CD4-positive, CD25-positive, alpha-beta regulatory T cell (primary cell): ENCODE measurements at places on chromosomes 2 and 18. TPM values are rescaled to one million over a fixed set of nuclear protein-coding genes. Genes with fewer than 3 reads are reported as not detected.

IMPACT gene
- total RNA-seq = 12.2 TPM

CRYBA2 gene
- total RNA-seq = not detected

GRCh38 chr2:112731479-112731878 is 10.7 kb downstream of the NT5DC4 start:
- no peak for DNase-seq

BOLL gene
- total RNA-seq = not detected

DNA sequence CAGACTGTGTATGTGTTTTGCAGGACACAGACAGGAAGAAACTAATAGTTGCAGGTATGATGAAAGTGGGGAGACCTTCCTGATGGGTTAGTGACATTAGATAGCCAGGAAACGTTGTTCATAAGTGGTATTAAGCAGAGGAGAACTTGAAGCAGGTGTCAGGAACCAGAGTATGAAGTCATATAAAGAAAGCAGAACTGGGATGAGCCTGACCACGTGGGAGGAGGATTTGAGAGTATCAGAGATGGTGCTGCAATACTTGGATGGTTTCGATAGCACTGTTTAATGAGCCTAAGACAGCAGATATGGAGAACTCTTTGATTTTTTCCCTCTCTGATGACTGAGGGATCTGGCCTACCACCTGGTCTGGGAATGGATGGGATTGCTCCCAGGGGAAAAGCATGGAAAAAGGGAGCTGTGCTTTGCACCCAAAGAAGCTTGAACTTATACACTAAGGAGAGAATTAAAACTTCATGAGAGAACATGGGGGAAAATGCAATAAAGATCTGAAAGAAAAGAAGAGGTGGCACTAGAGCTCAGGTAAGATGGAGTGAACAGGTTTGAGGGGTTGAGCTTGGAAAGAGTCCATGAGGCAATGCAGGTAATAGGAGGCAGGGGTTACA is 226.0 kb upstream of the LRRTM1 start:
- DNase-seq = no peak

DNA sequence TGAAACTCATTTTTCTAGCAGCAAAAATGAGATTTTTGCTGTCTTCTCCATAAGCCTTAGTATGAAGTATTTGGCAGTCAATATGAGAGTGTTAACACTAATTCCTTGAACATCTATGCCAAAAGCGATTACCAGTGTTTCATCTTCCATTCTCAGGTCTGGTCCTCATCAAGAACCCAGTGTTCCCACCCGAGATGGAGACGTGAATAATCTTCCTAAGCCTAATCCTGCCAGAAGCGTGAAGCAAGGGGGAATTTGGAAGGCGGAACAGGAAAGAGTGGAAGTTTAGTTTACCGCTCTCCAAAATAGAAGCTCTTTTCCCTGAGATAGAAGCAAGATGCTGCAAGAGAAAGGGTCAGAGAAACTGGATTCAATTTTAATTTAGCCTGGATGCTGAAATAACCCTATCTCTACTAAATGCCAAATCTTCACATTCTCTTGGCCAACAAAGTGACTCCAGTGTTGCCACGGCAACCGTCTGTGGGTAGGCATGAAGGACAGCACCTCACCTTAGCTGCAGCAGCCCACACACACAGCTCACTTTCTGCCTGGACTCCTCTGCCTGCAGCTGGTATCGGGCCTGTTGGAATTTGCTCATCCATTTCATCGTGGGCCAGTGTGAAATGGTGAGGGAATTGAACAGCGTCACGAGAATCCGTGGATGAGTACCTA is 711.1 kb downstream of the CBLN2 start:
- DNase-seq = no peak

GRCh38 chr2:67095121-67095520 is 302.0 kb upstream of the ETAA1 start:
- DNase-seq = no peak

SRSF7 gene
- 584 TPM for total RNA-seq

CFAP65 gene
- total RNA-seq = not detected

- DNase-seq = no peak
These were observed 64.7 kb downstream of the GYPC start for GRCh38 chr2:126720638-126721037.

DNA sequence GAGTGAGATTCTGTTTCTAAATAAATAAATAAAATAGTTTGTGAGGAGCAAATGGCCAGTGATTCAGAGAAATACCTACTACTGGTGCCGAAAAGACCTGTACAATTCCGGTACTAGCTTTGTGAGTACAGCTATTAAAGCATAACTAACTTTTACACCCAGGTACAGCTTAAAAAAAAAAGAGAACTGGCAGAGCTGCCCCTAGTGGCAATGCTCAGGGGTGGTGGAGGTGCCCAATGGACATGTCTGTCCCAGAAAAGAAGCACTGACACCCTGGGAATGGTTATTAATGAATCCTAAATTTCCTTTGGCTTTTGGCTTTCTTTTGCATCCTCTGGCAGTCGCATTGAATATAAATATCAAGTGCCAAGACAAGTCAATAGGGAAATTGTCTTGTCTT is 87.0 kb downstream of the LIPG start:
- DNase-seq = no peak

DNA sequence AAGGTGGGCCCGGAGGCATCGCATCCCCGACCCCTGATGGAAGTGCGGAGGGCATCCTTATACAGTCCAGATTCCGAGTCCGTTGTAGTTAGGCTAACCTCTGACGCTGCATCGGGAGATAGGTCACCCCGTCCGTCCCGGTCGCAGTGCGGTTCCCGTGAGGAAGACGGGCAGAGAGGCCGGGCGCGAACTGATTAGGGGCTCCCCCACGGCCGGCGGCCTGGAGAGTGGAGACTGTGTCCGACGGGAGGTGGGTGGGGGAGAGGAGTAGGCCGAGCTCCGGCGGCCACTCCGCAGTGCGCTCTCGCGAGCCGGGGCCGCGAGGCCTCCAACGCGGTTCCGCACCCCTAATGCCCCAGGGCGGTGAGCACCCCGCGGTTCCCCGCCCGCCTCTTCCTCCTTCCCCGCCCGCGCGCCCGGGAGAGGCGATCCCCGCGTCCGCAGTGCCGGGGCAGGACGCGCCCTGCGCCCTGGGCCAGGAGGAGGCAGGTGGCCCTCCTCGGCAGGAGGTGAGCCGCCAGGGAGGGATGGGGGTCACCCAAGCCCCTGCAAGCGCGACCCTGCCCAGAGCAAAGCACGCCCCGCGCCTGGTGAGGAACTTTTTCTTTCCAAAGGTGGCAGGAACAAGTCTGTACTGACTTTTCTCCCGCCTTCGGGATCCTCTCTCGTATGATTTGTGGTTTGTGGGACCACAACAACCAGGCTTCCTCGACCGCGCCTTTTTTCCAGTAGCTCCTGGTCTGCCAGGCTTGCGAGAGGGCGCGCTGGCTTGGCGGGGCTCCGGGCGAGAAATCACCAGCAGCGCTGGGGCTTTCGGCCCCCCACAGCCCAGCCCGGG is 1.4 kb upstream of the SP5 start:
- DNase-seq = no peak

- no peak for DNase-seq
These were observed 24.0 kb upstream of the B3GNT7 start for GRCh38 chr2:231371430-231372054.

- DNase-seq = no peak
These were observed 10.3 kb upstream of the SCG2 start for GRCh38 chr2:223612501-223612900.

DNA sequence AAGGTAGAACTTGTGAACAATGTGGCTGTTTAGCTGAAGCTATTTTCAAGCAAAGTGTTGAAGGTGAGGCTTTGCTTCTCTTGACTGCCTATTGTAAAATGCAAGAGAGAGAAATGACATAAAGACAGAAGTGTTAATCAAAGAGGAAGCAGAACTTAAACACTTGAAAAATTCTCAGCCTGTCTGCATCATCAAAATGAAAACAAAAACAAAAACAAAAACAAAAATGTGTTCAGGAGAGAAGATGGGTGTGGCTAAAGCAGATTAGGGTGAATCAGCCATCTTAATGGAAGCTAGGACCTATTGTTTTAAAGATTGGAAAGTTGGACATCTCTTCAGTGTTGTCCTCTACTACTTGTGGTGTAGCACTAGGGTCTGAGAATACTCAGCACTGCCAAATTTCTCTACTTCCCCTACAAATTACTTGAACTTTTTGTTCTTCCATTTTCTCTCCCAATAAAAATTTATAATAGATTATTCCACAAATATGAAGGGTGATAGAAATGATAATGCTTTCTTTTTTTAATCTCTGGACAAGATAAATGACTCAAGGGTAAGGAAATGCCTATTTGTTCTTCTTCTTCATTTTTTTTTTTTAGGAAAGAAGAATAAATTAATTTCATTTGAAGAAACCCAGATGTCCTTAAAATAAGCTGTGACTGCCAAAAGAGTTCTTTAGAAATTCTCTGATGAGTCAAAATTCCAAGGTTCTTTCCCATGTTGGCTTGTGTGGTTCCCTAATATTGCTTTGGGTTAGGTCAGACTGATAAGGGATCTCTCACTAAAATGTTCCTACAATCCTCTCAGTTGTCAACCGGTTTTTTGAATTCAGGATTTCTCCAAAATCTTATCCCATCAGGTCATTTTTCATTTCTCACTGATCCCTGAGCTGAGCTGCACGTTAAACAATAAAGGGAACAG is 571.2 kb upstream of the ZEB2 start:
- no peak for DNase-seq

GLS gene
- total RNA-seq = 301 TPM

DNA sequence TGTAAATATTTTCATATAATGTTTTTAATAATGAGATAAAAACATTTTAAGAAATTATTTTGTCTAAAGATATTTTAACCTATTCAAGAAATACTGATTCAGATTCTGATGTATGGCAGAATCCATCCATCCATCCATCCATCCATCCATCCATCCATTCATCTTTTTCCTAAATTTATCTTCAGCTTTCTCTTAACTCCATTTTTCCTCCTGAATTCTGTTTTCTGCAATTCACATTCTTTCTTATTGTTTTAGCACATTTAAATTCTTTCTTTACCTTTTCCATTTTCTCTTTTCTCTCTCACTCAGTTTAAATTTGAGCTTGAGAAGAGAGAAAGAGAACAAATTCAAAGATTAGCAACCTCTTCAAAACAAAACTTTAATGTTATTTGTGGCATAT is 3.6 kb downstream of the LRP1B start:
- no peak for DNase-seq

DNA sequence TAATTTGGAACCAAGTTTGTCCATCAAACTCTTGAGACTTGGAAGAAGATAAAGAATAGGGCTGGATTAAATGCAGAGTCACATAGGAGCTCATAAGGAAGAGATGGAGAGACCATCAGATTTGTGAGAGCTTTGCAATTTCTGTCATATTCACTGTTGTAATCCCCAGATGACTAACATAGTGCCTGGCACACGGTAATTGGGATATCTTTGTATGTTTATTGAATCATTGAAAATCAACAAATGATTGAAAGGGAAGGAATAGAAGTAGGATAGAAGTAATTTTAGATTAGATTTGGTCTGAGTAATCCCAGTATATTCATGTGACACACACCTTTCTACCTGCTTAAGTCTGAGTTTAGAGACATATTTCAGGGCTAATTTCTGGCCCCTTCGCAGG is 75.4 kb downstream of the LCLAT1 start:
- DNase-seq = no peak

DNA sequence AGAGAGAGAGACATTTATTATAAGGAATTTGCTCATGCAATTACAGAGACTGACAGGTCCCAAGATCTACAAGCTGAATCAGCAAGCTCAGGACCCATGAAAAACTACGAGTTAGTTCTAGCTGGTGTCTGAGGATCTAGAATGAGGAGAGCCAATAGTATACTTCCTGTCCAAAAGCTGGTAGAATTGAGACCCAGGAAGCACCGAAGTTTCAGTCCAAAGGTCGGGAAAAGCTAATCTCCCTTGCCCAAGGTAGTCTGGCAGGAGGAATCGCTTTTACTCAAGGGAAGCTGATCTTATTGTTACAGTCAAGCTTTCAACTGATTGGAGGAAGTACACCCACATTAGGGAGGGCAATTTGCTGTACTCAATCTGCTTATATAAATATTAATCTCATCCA is 389.6 kb downstream of the ADCYAP1 start:
- no peak for DNase-seq

GRCh38 chr2:133508546-133509165 is 59.6 kb downstream of the NCKAP5 start:
- DNase-seq = no peak

ACTR2 gene
- total RNA-seq = 275 TPM

DNA sequence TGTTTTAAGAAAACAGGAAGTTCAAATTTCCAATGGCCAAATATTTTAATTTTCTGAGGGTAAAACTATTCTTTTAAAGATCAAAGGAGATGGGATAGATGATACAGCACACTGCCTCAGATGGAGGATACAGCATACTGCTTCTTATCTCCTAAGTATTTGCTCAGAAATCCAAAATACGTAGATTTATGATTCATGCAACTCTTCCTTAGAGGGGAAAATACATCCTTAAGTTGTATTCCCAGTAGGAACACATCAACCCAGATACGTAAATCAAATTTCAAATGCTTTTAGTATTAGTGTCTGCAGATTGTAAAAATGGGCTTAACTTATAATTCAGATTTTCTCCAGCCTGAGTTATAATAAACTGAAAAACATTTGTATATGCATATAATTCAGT is 235.2 kb downstream of the ZNF385B start:
- no peak for DNase-seq

DNA sequence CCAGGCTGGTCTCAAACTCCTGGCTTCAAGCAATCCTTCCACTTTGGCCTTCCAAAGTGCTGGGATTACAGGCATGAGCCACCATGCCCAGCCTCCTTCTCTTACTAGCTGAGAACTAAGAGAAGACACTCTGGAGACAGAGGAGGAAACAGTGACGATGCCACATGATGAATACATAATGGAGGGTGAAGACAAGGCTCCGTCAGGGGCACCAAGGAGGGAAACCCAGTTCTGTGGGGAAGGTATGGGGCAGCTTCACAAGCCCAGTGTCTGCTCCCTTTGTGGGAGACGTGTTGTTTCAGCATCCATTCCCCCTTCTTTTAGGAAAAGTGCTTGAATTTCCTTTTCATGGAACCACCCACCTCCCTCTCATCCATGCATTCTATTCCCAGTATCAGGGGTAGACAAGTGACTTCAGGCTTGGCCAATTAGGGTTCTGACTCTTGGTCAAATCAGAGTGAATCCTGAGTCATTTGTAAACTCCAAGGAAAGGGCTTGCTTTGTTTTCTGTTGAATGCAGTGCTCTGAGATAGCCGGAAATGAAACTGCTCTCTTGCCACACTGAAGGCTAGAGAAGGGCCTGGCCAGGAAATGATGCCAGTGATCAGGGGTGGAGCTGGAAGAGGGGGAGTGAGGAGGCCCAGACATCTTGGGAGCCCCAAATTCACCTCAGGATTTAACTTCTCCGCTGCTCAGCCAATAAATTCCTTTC is 23.7 kb downstream of the TMEM127 start:
- peak; percentile 41 for DNase-seq

GRCh38 chr2:134405611-134406081 is 151.8 kb downstream of the MGAT5 start:
- no peak for DNase-seq
